ENCODE measurements at places on chromosomes 3 and 15.

DNA sequence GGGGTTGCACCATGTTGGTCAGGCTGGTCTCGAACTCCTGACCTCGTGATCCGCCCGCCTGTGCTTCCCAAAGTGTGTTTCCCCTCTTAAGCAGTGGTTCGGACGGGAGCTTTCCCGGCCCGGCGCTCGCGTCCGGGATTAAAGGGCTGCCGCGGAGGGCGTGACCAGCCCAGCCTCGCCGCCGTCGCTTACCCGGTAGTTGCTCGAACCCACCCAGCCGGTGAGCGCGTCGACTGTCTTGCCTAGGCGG, 513 bp downstream of the CLASP2 start:
- peak; percentile 70 for DNase-seq

- DNase-seq: no peak
Measured at GRCh38 chr3:113946831-113947230, 982 bp upstream of the ZDHHC23 start.

DNA sequence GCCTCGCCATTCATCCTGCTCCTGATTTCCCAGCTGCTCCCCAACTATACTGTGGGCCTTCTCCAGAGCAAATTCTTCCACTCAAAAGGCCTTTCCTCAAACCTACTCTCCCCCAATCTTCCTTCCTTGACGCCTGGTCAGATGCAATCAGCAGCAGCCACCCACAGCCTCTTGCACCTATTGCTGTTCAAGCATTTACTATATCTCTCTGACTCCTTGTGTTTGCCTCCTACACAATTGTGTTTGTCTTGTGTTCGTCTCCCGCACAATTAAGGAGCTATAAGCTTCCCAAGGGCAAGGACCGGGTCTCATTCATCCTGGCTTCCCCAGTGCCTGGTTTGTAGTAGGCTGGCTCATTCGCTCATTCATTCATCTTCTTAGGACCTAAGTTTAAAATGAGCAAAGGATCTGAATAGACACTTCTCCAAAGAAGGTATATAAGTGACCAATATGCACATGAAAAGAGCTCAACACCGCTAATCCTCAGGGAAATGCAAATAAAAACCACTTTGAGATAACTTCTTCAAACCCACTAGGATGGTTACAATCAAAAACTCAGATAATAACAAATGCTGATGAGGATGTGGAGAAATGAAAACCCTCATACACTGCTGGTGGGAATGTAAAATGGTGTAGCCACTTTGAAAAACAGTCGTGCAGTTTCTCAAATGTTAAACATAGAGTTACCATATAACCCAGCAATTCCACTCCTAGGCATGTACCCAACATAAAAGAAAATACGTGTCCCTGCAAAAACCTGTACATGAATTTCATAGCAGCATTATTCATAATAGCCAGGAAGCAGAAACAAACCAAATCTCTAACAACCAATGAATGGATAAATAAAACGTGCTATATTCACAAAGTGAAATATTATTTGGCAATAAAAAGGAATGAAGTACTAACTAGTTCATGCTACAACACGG, 31.0 kb downstream of the MEGF11 start:
- DNase-seq: no peak

GRCh38 chr3:21170964-21171363, 580.0 kb downstream of the ZNF385D start:
- DNase-seq: no peak

- DNase-seq: no peak
Measured at GRCh38 chr3:63791974-63792373, 27.1 kb upstream of the C3orf49 start.

DNA sequence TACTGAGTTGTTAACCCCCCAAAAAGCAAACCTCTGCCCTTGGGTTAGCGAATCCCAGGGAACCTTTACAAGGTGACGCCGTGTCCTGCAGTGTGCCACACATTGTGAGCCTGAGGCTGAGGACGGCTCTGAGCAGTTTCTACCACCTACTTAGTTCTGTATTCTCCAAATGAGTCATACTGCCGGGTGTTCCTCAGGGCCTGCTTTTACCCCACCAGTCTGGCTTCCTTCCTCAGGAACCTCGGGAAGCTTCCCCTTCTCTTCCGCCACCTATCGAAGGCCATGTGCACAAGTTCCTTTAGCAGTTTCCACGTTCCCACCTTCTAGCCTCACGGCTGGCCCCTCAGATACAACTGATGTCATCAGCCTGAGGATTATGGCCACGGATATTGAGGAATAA, 384.0 kb upstream of the TPM1 start:
- DNase-seq: no peak

DNA sequence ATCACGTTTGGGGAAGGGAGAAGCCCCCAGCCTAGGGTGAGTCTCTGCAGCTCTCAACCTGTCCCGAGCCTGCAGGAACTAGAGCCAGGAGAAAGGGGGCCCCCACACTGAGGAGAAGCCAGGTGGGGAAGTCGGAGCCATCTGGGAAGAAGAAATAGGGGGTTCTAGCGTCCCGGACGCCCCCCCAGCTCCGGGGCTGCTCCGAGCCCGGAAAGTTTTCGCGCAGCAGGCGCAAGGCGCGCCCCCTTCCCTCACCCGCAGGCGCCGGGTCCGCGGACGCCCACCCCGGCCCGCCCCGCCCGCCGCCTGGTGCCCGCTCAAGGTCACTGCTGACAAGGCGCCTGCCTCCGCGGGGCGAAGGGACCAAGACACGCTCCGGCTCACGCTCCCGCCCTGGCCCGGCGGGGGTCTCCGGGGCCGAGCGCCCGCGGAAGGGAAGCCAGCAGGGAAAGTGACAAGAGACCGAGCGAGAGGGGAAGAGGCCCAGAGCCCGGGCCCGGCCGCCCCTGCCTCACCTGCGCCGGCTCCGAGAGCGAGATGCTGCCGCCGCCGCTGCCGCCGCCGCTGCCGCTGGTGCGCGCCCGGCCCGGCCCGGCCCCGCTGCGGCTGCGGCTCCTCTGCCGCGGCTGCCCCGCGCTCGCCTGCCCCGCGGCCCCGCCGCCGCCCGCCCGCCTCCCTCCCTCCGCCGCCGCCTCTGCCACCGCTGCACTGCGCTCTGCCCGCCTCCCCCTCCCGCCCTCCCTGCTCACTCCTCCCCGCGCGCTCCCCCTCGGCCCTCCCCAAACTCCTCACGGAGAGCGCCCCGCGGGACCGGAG, 108.4 kb upstream of the SLC6A11 start:
- no peak for DNase-seq

DNA sequence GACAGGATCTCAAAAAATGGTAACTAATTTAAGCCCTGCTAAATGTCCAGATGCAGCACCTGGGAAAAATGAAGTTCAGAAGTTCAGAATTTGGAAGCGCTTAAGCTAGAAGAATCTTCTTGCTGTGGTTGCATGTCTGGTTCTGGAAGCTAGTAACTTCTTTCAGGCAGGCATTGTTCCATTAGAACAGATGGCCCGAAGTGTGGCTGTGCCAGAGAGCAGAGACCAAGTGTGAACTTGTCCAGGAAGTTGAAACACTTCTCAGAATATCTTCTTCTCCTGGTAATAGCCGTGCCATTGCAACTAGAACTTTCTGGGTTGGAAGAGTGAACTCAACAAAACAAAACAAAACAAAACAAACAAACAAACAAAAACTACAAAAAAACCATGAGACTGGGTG, 80.0 kb downstream of the MITF start:
- peak; percentile 70 for DNase-seq

GRCh38 chr15:39132070-39132469, 448.8 kb upstream of the THBS1 start:
- no peak for DNase-seq

- DNase-seq: no peak
Measured at GRCh38 chr3:32946973-32947788, 4.3 kb upstream of the CCR4 start.

DNA sequence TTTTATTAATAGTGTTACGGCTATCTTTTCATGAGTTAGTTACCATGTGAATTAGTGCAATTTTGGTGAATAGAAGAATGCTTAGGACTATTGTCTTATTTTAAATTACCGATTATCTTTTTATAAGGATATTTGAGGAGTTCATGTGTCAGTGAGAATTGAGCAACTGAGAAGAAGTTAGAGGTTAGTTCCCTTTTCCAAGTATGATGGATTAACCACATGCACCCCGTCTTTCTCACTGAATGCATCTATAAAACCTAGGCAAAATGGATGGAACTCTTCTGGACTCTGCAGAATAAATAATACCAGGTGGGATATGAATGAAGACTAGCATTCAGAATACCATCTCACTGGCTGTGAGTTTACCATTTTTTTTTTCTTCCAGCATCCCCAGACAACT, 74.3 kb downstream of the TCF12 start:
- no peak for DNase-seq

- DNase-seq: no peak
Measured at GRCh38 chr15:73352082-73352481, 16.7 kb downstream of the HCN4 start.

DNA sequence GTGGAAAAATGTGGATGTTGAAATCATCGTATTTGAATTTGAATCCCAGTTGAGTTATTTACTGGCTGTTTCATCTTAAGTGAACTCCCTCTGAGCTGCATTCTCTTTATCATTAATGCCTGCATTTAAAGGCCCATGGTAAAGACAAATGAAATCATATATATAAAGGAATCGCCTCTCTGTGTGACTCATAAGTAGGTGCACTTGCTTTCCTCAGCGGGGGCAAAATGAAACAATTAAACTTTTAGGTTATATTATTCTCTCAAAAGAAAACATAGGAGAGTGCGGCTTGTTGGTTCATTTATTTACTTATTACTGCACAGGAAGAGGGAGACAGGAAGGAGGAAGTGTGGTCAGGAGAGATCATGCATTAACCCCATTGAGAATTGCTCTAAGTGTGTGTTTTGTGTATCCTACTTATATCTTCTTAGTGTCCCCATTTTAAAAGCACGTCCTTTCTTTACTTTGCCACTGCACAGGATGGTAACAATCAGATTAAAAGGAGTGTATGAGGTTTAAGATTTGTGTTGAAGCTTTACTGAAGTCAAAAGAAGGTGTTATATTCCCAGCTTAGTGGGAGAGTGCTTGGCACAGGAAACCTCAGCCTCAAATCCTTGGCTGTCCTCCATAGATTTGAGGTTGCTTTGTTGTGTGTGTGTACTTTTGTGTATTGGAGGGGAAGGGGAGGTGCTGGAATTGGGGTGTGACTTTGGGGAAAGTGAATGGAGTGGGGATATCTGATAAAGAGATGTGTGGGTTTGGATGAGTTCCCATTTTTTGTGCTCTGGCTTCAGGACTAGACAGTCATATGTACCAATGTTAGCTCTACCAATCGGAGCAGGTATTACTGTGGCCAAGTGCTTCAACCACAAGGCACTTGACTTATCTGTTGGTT, 595.8 kb upstream of the NR2F2 start:
- DNase-seq: no peak

GRCh38 chr3:156040041-156040440, 80.3 kb upstream of the KCNAB1 start:
- DNase-seq: no peak

DNA sequence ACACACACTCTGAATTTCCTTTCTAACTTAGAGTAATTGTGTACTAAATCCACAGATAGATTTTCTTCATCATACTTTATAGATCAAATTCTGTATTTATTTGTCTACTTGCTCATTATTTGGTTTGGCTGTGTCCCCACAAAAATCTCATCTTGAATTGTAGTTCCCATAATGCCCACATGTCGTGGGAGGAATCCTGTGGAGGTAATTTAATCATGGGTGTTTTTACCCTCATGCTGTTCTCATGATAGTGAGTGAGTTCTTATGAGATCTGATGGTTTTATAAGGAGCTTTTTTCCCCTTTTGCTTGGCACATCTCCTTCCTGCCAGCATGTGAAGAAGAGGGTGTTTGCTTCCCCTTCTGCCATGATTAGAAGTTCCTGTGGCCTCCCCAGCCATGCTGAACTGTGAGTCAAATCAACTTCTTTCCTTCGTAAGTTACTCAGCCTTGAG, 198.3 kb upstream of the TGFBR2 start:
- DNase-seq: no peak

- no peak for DNase-seq
Measured at GRCh38 chr3:50475348-50475747, 28.1 kb downstream of the CACNA2D2 start.

- peak; percentile 64 for DNase-seq
Measured at GRCh38 chr3:129605203-129605921, 1.1 kb downstream of the PLXND1 start.

GRCh38 chr15:88193415-88193814, 63.1 kb downstream of the NTRK3 start:
- no peak for DNase-seq

DNA sequence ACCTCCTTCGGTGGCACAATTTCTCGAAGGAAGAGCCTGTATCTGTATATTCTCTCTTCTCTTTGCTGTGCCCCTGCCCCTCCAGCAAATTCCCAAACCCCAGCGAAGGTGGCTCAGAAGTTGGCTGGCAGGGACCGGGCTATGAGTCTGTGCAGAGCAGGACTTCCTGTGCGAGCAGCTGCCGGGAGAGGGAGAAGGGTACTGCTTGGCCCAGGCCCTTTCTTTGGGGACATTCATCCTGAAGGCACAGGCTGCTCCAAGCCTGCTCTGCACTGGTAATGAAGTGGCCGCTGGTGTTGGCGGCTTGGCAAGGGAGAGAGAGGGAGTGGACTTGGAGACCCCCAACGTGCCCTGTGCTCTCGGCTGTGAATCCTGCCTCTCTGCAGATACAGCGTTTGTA, 1.5 kb downstream of the SLC6A11 start:
- DNase-seq: no peak

- DNase-seq: no peak
Measured at GRCh38 chr3:121651684-121652083, 9.0 kb downstream of the HCLS1 start.

GRCh38 chr3:514192-514591, 317.6 kb downstream of the CHL1 start:
- DNase-seq: no peak

DNA sequence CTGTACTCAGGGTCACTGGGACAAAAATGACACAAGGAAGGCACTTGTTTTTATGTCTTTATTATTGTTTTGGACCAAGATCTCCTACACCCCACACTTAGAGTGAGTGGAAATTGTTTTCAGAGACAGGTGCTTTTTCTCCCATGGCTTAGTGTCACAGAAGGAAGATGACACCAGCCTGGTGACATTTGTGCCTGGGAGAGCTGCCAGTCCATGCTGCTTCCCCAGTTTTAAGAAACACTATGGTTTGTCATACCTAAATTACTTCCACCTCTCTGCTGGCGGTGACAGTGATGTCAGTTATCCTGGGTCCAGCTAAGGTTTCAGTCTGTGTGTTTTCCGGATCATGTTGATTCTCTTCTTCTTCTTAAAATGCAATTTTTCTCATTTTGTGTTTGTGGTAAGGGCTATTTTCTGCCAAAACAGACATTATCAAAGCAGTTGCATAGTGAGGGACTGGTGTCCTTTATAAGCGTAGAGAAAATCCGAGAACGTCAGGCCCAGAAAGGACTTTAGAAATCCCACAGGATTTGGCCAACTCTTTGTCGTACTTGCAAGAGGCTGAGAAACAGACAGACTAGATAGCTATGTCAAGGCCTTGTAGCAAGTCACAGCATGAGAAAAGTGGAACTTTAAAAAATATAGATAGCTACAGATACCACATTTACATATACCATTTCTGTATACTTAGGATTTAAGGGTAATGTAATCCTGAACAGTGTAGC, 149.5 kb downstream of the TP63 start:
- peak; percentile 88 for DNase-seq

All from psoas muscle (tissue), 8 donors.